ENCODE measurements at places on chromosomes 12 and 14.

DNA sequence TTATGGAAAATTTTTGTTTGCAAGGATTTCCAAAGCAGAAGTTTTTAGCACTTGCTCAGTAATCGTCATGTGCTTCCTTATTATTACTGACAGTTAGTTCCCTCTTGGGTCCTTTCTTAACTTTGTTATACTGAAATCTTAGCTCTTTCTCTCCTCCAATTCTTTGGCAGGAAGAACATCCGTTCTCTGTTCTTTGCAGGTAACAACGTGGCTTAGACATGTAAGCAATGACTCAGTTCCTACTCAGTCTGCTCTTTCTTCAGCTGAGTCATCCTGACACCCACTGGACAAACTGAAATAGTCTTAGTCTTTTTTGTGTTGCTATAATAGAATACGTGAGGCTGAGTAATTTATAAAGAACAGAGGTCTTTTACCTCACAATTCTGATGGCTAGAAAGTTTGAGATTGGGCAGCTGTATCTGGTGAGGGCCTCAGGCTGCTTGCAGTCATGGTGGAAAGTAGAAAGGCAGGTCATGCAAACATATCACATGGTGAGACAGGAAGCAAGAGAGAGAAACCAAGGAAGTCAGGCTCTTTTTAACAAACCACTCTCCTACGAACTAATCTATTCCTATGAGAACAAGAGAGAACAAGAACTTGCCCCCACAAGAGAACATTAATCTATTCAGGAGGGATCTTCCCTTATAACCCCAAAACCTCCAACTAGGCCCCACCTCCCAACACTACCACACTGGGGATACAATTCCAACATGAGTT lies 49.2 kb downstream of the TESPA1 start:
- DNase-seq, result peak; percentile 86

GRCh38 chr12:76746516-76746915 lies 17.4 kb upstream of the ZDHHC17 start:
- no peak for DNase-seq

DNA sequence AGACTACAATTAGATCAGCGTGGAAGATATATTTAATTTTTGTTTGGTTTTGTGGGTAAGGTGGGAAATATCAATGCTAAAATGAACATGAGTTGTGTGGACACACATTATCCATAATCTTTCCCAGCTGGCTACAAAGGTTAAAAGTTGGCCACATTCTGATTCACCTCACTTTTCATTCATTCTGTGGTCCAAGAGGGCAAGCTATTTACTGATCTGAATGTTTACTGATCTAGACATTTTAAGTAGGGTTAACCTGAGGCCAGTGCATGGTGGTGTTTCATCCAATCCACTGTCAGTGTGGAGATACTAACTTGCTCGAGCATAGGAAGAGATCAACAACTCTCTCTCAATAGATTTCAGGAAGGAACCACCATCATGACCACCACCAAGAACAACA lies 71.6 kb downstream of the DCAF5 start:
- DNase-seq, result no peak

DNA sequence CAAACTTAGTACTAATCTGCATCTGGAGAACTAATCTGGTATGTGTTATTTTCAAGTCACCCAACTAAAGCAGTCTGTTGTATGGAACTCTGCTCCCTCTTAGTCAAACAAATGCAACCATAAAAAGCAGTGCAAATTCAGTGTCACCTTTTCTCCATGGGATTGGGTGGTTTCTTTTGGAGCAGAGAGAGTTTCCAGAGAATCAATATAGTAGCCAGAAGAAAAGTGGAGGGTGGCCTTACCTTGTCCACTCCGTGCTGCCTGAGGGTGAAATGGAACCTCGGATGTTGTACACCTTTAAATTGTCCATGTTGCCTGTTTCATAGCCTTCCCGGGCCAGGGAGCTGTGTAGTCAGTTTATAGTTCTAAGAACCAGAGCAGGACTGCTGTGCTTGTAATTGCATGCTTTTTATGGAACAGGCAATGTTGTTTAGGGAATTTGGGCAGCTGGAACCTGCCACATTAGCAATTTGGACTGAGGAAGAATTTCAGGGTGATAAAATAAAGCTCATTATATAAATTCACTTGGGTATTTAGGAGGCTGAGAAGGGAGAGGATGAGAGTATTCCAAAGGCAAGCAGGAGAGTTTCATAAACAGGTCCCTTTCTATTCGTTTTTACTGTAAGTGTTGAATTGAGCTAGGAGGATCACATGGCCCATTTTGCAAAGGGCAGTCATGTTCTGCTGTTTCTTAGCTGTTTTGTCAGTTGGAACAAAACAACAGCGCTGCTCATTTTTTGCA lies 60.5 kb downstream of the CRADD start:
- DNase-seq, result no peak

- no peak for DNase-seq
Measured at GRCh38 chr12:992647-993046, 1.6 kb downstream of the ERC1 start.

DNA sequence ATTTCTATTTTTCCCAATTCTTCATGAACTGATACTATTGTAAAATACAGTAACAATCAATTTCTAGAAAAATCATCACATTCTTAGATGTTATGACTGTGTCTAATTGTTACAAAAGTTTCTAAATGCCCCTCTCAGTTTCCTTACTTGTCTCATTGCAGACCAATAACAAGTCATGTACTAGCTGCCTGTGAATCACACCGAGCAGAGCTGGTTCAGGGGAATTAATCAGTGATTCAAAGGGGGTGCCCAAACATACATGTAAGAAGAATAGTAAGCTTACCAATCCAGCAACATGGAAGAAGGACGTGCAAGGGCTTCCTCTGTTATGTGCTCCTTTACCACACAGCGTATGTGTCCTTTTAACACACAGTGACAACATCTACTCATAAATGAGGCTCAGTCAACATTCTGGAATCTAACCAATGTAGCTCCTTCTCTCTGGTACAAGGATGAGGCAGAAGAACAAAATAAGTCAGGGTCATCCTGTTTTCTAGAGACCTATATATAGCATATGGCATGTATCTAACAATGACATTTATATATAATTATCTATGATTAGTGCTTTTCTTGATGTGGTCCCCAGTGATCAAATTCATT lies 126.4 kb downstream of the SCN8A start:
- DNase-seq, result no peak

- DNase-seq, result peak; percentile 60
Measured at GRCh38 chr12:79934281-79935020, 446 bp downstream of the PPP1R12A start.

- no peak for DNase-seq
Measured at GRCh38 chr14:74924061-74924460, 1.0 kb upstream of the RPS6KL1 start.

DNA sequence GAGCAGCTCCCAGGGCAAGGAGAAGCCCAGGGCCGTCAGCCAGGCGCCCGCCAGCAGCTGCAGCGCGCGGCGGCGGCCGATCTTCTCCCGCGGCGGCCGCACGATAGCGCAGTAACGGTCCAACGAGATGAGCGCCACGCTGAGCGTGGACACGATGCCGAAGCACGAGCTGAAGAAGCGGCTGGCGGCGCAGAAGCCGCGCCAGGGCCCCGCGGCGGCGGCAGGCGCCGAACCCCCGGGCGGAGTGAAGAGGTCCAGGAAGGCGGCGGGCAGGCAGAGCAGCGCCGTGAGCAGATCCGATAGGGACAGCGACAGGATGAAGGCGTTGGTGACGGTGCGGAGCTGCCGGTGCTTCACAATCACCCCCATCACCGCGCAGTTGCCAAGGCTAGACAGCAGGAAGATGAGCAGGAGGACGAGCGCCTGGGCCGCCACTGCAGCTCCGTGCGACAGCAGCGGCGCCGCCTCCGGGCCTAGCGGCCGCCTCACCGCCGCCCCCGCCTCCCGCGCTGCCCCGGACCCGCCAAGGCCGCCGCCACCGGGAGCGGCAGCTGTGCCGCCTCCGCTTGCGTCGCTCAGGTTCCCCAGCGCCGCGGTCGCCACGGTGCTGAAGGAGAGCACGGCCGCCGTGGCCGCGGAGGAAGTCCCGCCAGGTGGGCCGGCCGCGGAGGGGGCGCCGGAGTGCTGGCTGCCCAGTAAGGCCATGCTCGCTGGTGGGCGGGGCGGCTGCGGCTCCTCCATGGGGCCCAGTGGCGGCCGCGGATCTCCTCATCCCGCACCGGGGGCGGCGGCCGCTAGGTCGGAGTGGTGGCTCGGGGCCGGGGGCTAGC lies 479 bp downstream of the GPR135 start:
- peak; percentile 71 for DNase-seq

GRCh38 chr14:99571303-99571986 lies 32.6 kb downstream of the CCDC85C start:
- no peak for DNase-seq

GRCh38 chr12:131724534-131724933 lies 13.6 kb downstream of the SFSWAP start:
- DNase-seq, result no peak

GRCh38 chr12:29907461-29907860 lies 123.7 kb upstream of the TMTC1 start:
- DNase-seq, result no peak

DNA sequence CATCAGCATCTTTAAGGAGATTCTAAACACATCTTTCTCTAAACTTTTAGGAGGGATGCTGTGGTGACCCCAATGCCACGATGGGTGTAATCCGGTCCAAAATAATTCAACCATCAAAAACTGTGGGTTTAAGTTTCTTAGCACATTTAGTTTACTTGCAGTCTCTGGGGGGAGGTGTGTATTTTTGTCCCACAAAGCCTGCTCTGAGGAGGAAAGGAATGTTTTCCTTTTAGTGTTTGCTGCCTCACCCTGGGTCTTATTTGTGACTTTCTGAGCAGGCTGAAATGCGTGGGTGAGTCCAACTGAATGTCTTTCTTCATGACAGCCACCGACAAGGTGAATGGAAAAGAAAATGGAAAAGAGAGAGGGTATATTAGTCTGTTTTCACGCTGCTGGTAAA lies 1324.7 kb downstream of the AACS start:
- DNase-seq, result no peak

Measured in dermis blood vessel endothelial cell (primary cell).